Smooth muscle cell of the pulmonary artery (primary cell): ENCODE measurements at places on chromosomes 1 and 21. TPM values are rescaled to one million over a fixed set of nuclear protein-coding genes. Genes with fewer than 3 reads are reported as not detected.

Gene SLC16A4
- 45.7 and 53.7 TPM in 2 replicates for total RNA-seq

Gene IFI16
- 70.6 and 88.2 TPM in 2 replicates for total RNA-seq

Gene RALGPS2
- total RNA-seq: 15.3 and 40.1 TPM in 2 replicates

Gene SV2A
- total RNA-seq: 13.6 and 27.3 TPM in 2 replicates

Gene AGO3
- total RNA-seq: 24.0 and 39.5 TPM in 2 replicates

Gene OPRD1
- total RNA-seq: under 0.01 and 0.13 TPM in 2 replicates

Gene FCRL1
- not detected in 2 replicates for total RNA-seq

Gene CD1E
- total RNA-seq: not detected in 2 replicates

Gene LMX1A
- not detected in 2 replicates for total RNA-seq

Gene DENND4B
- total RNA-seq: 18.7 and 28.8 TPM in 2 replicates

Gene SLAMF6
- total RNA-seq: not detected in 2 replicates

Gene USH2A
- total RNA-seq: under 0.01 TPM in 1 of 2 replicates, not detected in the other

Gene ERG
- 10.8 and 26.9 TPM in 2 replicates for total RNA-seq

Gene FAM151A
- total RNA-seq: not detected in 2 replicates

Gene SYT11
- 82.2 and 88.3 TPM in 2 replicates for total RNA-seq

Gene NR5A2
- under 0.01 and 0.33 TPM in 2 replicates for total RNA-seq

Gene C8A
- total RNA-seq: not detected in 2 replicates

Gene NR1I3
- total RNA-seq: not detected in 2 replicates

Gene MYBPHL
- total RNA-seq: not detected in 2 replicates

Gene PFKL
- total RNA-seq: 354 and 423 TPM in 2 replicates

Gene CCDC185
- not detected in 2 replicates for total RNA-seq

Gene TRIM67
- total RNA-seq: 0.03 and 0.39 TPM in 2 replicates

Gene KRTAP22-1
- total RNA-seq: not detected in 2 replicates

Gene SH3BGR
- 5.3 and 6.0 TPM in 2 replicates for total RNA-seq

Gene MNDA
- total RNA-seq: not detected in 2 replicates

Gene SEMA4A
- 1.6 and 2.7 TPM in 2 replicates for total RNA-seq

Gene KAZN
- 3.6 and 10.6 TPM in 2 replicates for total RNA-seq

Gene CYP4Z1
- not detected in 2 replicates for total RNA-seq

Gene COL6A2
- total RNA-seq: 3,111 and 4,259 TPM in 2 replicates

Gene LPAR3
- total RNA-seq: 0.26 and 2.2 TPM in 2 replicates

Gene RAB7B
- total RNA-seq: 2.4 and 6.5 TPM in 2 replicates
